ENCODE measurements at places on chromosomes 3 and 15.

DNA sequence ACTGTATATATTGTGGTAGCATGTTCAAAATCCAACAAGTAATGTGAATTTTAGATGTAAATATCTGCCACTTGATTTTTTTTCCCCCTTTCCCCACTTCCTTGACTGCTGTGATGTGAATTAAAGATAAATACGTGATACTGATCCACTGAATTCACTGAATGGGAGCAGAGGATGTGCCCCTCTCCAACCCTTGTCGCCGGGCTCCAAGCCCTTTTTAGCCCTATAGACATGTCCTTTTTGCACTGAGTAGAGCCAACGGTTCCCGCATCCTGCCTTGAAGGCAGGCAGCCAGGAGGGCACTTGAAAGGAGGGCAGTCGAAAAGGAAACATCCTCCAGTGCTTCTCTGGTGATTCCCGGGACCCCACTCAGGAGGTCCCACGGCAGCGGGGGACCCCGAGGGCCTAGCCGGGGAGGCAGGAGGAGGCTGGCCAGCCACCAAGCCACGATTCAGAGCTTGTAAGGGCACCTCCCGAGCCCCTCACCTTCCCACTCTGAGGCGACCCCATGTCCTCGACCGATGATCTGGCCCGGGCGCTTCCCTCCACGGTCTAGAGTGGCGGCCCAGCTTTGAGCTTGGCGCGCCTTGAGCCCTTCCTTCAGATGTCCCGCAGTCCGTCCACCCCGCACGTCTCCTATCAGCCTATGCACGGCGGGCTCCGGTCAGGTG lies 901 bp upstream of the MANF start:
- peak; percentile 19 for DNase-seq

DNA sequence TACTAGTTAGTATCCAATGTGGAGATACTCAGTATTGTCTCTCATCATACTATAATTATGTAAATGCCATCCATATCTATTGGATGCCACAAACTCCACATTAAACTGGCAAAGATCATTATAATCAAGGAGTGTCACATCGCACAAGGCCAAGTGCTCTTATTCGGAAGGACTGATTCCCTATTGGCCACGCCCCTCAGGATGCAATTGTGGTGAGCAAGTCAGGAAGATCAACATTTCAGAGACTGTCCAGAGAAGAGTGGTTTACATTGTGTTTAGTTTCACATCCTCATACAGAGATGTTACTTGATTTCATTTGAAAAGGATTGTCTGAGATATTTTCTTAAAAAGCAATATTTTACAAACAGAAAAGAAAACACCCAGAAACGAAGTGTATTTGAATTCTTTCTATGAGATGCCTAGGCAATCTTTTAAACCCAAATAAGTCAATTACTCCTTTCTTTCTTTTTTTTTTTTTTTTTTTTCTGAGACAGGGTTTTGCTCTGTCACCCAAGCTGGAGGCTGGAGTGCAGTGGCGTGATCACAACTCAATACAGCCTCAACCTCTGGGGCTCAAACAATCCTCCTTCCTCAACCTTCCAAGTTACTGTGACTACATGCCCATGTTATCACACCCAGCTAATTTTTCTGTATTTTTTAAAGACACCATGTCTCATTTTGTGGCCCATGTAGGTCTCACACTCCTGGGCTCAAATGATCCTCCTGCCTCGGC lies 369.1 kb downstream of the RBMS3 start:
- DNase-seq: no peak

- DNase-seq: no peak
Measured at GRCh38 chr15:35545316-35545823, 595 bp downstream of the DPH6 start.

DNA sequence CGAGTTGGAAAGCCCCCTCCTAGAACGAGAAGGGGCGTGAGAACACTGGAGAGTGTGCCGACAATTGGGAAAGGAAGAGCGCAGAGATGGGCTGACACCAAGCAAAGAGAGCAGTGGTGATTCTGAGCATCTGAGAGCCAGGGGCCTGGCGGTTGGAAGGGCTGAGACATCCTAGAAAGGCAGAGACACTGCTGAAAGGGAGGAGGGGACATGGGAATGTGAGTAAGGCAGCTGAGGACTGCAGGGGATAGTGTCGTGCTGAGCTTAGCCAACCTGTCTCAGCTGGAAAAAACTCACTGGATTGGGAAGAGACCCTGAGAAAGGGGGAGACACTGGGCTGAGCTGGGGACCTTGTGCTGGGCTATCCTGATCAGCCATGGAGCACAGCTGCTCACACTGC lies 58.1 kb upstream of the SLC6A6 start:
- DNase-seq: no peak

- no peak for DNase-seq
Measured at GRCh38 chr3:72590732-72591221, 257.5 kb downstream of the SHQ1 start.

Data from stimulated activated CD4-positive, alpha-beta T cell treated with anti-CD3 and anti-CD28 coated beads, Interleukin-15, amount 100 ng/mL, for 1 hour (primary cell).